ENCODE measurements at places on chromosomes 7 and 10.

DNA sequence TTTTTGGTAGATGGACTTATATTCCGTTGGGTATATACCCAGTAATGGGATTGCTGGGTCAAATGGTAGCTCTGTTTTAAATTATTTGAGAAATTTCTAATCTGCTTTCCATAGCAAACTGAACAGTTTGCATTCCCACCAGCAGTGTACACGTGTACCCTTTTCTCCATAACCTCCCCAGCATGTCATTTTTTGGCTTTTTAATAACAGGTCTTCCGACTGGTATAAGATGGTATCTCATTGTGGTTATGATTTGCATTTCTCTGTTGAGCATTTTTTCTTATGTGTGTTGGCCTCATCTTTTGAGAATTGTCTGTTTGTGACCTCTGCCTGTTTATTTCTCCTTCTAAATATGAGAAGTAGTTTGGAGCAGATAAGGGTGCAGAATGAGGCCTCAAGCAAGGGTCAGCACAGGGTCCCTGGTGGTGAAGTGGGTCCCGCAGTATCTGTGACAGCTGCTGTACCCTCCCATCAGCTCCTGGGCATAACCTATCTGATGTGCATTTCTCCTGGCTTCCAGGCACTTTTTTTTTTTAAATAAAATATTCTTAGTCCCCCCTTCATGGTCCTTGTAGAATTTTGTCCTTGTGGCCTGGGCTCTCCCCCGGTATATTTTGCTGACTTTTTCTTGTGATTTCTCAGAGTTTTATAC, 73.5 kb downstream of the PROSER2 start:
- DNase-seq, result no peak

DNA sequence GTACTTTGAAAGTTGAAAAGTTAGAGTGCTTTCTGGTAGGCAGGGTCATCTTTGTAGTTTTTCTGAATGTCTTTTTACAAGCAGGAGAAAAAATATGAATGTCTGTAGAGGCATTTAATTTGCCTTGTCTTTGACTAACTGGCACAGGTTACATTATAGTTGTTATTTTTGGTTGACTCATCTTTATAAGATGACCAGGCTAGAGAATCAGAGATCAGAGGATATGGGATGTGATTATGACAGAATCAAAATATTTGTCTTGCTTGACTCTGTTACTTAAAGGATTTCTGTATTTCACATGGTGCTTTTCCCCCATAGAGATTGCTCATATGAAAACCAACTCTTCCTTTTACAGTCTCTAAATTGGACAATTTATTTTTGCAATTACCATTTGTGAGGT, 2.4 kb downstream of the ZMYND11 start:
- DNase-seq, result no peak

DNA sequence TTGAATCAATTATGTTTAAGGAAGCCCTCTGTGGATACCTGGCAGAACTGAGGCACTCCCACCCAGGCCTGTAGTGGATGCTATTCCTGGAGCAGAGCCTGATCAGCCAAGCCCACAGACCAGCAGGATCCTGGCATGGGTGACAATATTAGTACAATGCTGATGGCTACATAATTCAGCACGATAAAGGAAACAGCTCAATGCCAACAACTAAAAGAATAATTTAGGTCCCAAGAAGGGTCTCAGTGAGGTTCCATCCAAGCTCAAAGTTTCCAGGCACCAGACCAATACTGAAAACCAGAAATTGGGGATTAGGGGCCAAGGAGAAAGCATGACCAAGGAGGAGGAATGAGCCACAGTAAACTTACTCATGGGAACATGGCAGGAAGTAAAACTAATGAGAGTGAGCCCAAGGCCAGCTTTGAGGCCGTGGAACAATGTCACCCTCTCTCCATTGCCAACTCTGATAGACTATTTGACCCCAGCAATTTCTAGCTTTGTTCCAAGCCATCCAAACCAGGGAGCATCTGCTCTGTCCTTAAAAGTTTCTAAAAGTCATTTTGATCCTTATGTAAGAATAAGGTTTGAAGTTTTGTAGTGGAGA, 1082.4 kb downstream of the KCNMA1 start:
- DNase-seq, result no peak

DNA sequence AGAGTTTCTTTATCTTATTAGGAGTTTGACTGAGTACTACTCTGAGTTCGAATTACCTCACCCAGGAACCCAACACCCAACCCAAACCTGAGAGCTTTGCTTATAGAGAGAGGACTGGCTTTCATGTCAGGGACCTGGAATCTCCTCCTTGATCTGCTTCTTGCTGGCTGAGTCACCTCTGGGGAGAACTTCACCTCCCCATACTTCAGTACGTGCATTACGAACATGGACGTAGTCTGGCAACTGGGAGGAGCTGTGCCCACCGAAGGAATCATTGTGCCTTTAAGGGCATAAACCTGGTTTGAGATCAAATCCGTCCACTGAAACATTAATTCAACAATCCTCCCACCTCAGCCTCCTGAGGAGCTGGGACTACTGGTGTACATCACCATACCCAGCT, 12.2 kb upstream of the PSAP start:
- no peak for DNase-seq

DNA sequence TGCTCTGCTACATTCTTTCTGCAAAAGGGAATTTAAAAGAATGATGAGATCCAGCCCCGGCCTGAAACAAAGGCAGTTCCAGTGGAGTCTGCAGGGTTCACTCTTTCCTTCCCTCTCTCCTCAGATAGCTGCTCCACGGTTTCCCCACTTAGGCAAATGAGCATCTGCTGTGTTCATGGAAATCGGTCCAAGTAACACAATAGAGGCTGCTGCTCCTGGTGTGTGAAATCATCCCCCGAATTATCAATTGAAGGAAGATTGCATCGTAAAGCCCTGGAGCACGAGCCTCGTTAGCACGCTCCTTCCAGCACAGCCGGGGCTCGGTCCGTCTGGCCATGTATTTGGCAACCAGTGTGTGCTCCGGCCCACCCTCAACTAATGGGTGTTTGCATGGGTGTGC, 108.3 kb upstream of the DPP6 start:
- no peak for DNase-seq

- DNase-seq, result no peak
These were observed 118.6 kb downstream of the SRPK2 start for GRCh38 chr7:105270117-105270516.

DNA sequence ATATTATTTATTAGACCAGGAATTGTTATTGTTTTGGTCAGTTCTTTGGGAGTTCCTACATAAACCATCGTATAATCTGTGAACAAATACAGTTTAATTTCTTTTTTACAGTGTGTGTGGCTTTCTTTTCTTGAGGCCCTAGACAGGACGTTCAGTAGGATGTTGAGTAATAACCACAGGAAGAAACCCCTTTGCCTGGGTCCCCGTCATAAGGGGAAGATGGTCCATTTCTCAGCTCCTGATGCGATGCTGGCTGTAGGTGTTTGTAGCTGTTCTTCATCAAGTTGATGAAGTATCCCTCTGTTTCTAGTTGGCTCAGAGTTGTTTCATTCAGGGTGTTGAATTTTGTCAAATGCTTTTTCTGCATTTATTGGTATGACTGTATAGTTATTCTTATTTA, 219.7 kb upstream of the ADARB2 start:
- DNase-seq, result no peak

GRCh38 chr7:55513868-55514267, 58.4 kb downstream of the VOPP1 start:
- DNase-seq, result no peak

DNA sequence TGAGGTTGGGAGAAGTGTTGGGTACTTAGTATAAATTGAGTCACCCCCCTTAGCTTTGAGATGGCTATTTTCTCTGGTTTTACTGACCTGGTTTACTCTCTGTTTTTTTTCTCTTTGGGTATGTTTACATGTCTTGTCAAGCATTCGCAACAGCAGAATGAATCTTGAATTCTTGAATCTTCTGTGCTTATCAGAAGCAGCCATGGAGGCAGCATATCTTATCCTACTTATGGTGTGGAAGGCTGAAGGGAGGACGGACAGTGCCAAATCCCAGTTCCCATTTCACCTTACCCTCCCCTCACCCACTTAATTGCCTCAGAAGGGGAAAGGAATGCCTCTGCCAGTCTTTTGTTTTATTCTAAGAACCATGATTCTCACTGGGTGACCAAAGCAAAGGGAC, 3.7 kb downstream of the SND1 start:
- no peak for DNase-seq

DNA sequence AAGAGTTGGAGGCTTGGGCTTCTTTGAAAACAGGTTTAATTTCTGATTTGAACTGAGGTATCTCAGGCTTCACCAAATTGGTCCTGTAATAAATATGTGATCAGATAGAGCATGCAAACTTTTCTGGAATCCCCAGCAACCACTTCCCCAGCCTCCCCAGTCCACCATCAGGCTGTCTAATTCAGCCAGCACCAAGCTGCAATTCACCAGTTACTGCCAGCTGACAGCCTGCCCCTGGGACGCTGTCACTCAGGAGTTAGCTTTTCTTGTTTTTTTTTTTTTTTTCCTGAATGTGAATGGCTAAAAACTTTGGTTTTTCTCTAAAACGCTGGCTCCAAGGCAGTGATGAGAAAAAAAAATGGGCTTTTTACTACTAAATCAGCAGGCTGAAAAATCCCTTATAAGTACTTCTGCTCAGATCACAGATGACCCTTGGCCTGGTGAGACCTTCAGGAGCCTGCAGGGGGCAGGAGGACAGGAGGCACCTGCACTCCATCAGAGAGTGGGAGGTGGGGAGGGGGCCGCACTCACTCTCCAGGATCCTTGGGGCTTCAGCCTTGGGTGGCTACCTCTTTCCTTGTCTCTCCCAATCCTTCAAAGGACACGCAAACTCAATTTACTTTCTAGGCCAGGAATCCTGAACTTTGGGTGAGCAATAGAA, 349.4 kb downstream of the GATA3 start:
- no peak for DNase-seq

- DNase-seq, result no peak
These were observed 1377.4 kb downstream of the XPNPEP1 start for GRCh38 chr10:108545921-108546320.

- DNase-seq, result no peak
These were observed 148.4 kb upstream of the KAT6B start for GRCh38 chr10:74677951-74678350.

DNA sequence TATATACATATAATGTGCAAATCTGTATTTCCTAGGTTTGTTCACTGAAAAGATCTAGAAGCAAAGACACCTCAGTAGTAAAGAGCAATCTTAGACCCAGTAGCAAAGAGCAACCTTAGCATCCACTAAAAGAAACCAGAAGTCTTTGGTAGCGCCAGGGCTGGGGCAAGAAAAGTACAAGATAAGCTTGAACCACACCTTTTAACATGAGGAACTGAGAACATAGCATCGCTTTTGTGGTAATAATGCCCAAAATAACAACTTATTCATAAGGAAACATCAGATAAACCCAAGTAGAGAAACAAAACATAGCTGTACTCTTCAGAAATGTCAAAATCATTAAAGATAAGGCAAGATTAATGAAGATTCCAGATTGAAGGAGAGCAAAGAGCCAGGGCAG, 173.4 kb downstream of the IMMP2L start:
- DNase-seq, result no peak

DNA sequence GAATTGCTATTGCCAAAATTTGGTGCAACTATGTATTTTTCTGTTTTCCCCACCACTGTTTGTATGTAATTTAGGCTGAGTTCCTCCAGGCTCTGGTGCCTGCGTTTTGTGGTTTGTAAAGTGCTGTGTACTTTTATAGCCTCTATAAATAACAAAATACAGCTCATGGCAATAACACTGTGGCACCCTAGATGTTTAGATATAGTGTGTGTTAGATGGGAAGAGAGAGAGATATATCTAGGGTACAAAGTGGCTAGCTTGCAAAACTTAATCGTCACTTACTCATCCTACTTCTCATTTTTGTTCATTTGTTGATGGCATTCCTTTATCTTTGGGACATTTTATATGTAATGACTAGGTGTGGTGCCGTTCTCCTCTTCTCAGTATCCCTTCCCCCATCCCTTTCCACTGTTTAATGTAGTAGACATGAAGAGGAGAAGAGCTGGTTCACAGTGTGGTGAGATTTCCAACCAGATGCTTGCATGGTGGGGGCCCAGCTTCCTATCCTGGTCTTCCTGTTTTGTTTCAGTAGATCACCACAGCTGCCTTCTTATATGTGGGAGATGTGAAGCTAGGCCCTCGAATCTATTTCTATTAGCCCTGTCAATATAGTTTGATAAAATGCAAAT, 115.0 kb downstream of the SND1 start:
- no peak for DNase-seq

- no peak for DNase-seq
These were observed 127.9 kb upstream of the SEM1 start for GRCh38 chr7:96837593-96837992.

DNA sequence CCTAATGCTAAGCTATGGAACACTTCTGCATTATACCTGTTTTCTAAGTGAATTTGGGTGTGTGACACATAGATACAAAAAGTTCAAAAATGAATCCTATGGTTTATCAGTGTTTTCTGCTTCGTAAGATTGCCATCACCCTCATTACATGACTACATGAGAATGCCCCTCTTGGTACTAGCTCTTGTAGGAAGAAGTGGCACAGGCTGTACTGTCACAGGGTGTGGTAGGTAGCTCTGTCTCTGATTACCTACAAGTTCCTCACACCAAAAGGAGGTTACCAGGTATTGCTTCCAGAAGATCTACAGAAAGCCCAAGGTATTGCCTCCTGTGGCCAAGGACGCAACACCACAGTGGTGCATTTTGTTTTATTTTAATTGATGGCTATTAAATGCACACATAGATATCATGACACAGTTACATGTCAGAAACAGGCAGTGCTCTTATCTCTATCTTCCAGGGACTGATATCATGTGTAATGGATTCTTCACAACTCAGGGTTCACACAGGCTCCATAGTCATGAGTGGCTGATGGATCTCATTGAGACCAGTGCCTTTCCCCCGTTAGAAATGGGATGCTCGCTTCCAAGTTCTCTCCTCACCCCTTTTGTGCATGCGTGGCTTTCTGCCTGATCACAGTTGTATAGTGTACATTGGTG, 6.6 kb downstream of the OPTN start:
- DNase-seq, result no peak

GRCh38 chr10:97334370-97335175, at the start of gene FRAT2:
TSS of gene FRAT2 (minus strand) at chr10:97334729. CDS start at chr10:97334572, 157 bp downstream.
- peak; percentile 80 for DNase-seq

GRCh38 chr7:25967278-25968204, 184.5 kb upstream of the NFE2L3 start:
- DNase-seq, result no peak

- no peak for DNase-seq
These were observed 10.2 kb upstream of the BAG3 start for GRCh38 chr10:119640875-119641526.

DNA sequence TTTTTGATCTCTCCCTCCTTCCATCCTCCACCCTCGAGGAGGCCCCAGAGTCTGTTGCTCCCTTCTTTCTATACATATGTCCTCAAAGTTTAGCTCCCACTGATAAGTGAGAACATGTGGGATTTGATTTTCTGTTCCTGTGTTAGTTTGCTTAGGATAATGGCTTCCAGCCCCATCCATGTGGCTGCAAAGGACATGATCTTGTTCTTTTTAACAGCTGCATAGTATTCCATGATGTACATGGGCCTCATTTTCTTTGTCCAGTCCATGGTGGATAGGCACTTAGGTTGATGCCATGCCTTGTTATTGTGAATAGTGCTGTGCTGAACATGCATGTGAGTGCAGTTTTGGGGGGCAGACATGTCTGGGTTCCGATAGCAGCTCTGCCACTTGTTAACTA, 51.4 kb downstream of the GATA3 start:
- DNase-seq, result no peak
